ENCODE measurements at places on chromosomes 7 and 10.

DNA sequence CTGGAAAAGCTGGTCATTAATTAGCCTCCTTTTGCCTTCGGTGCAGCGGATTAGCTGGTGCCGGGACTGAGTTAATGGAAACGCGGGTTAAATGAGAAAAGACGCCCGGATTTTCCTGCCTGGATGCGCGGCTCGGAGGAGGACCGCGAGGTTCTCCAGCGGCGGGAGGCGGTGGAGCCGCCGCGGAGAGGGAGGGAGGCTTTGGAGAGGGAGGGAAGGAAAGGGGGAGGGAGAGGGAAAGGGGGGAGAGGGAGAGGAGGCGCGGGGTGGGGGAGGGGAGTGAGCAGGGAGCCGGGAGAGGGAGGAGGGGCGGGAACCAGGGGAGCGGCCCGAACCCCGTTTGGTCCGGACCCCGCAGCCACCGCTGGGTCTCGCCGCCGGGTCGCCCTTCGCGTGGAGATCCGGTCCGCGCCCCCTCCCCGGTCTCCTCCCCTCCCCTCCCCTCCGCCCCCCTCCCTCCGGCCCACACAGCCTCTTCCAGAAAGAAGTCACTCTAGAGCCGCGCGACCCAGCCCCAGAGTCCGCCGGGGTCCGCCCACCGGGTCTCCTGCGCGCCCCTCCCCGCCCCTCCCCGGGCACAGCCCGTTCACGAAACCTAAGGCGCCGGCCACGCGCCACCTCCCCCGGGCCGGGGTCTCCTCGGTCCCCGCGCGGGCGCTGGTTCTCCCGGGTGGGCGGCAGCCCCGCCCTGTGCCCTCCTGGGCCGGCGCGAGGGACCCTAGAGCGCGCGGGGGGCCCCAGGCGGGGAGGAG is 347.5 kb downstream of the DNAJB6 start:
- no peak for DNase-seq

- no peak for DNase-seq
Observed at GRCh38 chr7:16776053-16776452, 22.5 kb downstream of the TSPAN13 start.

DNA sequence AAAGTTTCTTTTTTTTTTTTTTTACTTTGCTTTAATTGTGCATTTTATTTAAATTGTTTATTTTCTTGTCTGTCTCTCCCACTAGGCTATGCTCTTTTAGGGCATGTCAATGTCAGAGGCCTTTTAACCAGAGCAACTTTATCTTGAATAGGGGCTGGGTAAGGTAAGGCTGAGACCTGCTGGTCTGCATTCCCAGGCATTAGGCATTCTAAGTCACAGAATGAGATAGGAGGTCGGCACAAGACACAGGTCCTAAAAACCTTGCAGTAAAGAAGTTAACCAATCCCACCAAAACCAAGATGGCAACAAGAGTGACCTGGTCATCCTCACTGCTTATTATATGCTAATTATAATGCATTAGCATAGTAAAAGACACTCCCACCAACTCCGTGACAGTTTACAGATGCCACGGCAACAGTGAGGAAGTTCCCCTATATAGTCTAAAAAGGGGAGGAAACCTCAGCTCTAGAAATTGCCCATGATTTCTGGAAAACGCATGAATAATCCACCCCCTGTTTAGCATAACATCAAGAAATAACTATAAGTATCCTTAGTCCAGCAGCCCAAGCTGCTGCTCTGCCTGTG is 47.0 kb upstream of the FRMD4A start:
- no peak for DNase-seq

GRCh38 chr7:49273897-49274296 is 349.6 kb downstream of the CDC14C start:
- no peak for DNase-seq

GRCh38 chr10:636016-636730 is 53.3 kb downstream of the DIP2C start:
- DNase-seq = no peak

GRCh38 chr7:2997014-2997413 is 46.7 kb downstream of the CARD11 start:
- DNase-seq = no peak

DNA sequence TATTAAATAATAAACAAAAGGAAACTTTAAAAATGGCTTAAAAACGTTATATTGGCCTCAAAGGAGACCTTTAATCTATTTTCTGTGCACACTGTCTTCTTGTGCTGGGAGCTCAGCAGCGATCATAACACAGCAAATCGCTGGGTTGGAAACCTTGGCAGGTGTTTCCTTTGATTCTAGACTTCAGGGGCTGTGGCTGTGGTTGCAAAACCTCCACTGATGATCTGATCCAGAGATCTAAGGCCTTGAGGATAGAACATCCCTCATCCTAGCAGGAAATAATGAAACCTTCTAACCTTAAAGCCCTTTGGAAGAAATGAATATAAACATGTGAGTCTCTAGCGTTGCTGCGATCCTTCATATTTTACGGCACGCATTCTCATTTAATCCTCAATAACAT is 29.8 kb downstream of the CDHR3 start:
- no peak for DNase-seq

DNA sequence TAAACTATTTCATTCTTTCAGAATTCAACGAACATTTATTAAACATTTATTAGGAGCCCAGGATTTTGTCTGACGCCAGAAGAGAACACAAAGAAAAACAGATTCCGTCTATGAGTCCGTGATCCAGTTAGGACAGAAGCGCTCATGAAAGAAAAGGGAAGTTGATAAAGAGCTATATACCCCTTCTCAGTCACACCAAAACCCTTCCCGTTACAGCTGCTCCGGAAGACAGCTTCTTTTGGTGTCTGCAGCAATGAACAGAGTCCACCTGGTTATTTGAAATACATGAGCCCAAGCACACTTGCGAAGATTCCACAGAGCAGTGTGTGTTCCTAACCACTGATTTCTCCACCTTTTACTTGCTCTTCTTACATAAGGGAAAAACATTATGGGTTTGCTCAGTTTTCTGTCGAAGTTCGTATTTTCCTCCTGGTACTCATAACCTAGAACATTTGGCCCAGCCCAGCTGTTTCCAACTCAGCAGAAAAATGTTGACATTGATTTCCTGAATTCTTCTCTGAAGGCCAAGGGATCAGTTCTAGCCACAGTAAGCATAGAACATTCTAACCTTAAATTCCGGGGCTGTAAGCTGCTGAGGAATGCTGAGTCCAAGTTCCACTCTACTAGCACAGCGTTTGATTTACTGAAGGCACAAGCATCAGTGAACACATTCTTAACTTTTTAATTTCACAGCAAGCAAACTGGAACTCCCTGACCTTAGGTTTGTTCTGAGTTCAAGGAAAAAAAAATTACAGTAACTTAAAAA is 206.5 kb downstream of the SORCS1 start:
- DNase-seq = peak; percentile 97

DNA sequence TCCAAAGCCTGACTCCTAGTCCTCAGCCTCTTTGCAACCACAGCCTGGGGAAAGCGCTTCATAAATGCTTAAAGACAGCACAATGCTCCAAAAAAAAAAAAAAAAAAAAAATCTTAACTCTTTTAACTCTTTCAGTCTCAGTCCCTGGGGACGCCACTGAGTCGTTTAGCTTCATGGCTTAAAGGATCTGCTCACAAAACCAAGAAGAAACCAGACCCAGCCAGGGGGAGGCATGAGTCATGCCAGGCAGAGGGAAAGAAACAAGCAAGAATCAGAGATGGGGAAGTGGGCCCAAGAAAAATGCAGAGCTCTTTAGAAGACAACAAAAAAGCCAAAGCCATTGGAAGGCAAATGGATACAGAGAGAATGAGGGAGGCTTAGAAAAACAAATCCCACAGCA is 32.5 kb upstream of the DOCK1 start:
- DNase-seq = no peak

DNA sequence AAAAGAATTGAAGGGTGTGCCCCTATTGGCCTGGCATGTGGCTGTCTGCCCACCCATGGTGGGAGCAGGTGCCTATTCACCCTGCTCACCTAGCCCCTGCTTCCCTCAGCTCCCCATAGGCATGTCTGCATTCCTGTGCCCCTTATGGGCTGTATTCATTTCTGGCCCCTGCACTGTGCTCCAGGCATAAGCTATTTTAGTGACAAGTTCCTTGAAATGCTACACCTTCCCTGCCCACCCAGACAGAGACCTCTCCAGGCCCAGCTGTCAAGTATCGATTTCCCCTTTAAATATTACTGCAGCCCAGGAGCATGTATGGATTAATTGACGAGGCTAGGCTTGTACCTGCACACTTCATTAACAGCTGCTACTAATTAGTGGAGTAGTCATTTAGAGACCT is 235.4 kb downstream of the RPS24 start:
- no peak for DNase-seq

- DNase-seq = no peak
Observed at GRCh38 chr7:5519515-5519928, 95.9 kb upstream of the TNRC18 start.

- DNase-seq = no peak
Observed at GRCh38 chr10:108629834-108630233, 1293.5 kb downstream of the XPNPEP1 start.

DNA sequence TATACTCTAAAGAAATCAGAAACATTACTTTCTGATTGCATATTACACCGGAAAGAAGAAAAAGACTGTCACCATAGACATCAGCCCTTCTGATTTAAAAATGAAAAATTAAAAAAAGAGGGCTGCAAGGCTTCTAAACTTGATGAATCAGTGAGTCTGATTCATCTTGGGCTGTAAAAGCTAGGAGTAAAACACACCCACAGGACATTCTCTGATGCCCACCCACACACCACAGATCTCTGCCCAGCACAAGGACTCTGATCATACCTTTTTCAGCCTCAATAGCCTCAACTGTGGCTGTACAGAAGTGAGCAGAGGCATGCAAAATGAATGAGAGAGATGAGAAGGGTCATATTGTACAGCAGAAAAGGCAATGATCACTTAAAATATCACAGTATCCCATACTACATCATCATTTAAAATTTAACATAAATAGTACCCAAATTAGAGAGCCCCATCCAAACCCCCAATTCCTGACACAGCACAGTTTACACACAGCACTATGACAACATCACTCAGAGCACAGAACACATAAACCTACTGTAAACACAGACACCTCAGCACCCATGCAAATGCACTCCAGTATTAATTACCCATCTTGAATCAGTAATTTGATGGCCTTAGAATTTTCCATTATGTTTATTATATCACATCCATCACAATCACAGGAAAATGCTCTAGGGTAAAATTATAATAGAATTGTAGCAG is 6.4 kb upstream of the MSS51 start:
- DNase-seq = no peak

- no peak for DNase-seq
Observed at GRCh38 chr7:155536451-155536850, 9.9 kb downstream of the CNPY1 start.

DNA sequence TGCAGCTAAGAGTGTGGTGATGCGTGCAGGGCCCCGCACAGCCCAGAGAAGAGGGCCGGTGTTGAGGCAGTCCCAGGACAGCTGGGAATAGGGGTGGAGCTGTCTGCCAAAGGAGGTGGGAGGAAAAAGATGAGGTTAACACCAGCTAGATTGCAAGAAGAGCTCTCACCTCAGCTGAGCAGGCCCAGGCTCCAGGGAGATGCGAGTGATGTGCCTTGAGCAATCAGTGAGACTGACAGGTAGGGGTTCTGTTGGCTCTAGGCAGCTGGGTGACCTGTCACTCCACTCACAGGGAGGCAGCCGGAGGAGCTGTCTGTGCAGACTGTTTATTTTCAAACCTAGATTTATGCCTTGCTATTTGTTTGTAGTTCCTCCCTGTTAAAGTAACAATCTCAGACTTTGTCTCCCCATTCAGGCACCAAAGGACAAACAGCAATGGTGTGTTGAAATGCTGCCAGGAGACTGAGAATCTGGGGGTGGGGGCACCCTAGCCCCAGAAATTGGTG is 205.1 kb upstream of the CXCL12 start:
- DNase-seq = no peak

DNA sequence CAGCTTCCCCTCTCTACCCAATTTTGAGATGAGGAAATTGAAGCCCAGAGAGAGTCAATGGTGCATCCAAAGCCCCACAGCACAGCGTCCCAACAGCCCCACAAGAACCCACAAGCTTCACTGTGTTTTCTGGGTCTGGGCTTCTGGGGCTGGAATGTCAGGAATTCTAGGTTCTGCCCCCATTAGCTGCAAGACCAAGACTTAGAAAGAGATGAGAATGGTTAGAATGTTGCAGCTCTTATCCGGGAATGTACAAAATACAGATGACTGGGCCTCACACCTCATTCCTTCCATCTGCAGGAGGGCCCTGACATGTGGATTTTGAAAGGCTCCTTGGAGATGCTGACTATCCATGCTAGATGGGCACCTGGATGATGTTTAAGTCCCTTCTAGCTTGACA is 6.0 kb upstream of the SGPL1 start:
- DNase-seq = no peak

DNA sequence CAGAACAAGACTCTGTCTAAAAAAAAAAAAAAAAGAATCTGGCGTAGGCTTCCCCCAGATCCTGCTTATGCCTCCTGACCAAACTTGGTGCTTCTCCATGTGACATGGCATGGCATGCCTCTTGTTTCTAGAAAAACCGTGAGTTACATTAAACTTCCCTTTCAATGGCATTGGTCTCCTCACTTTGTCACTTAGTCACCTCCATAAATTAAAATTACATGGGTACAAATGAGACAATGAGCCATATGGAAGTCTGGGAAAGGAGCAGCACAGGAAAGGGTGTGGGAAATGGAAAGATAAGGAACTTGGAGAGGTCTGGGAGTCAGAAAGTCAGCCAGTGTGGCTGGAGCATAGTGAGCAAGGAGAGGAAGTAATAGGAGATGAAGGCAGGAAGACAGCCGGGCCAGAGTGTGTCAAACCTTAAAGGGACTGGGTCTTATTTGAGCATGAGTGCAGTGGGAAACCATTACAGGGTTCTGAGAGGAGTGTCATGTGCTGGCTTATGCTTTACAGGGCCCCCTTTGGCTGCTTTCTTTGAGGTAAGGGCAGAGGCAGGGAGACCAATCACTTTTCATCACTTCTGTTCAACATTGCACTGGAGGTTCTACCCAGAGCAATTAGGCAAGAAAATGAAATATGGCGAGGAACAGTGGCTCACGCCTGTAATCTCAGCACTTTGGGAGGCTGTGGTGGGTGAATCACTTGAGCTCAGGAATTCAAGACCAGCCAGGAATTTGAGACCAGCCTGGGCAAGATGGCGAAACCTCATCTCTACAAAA is 21.3 kb upstream of the ZMIZ2 start:
- peak; percentile 83 for DNase-seq

- DNase-seq = no peak
Observed at GRCh38 chr10:113594652-113595051, 41.8 kb downstream of the HABP2 start.

DNA sequence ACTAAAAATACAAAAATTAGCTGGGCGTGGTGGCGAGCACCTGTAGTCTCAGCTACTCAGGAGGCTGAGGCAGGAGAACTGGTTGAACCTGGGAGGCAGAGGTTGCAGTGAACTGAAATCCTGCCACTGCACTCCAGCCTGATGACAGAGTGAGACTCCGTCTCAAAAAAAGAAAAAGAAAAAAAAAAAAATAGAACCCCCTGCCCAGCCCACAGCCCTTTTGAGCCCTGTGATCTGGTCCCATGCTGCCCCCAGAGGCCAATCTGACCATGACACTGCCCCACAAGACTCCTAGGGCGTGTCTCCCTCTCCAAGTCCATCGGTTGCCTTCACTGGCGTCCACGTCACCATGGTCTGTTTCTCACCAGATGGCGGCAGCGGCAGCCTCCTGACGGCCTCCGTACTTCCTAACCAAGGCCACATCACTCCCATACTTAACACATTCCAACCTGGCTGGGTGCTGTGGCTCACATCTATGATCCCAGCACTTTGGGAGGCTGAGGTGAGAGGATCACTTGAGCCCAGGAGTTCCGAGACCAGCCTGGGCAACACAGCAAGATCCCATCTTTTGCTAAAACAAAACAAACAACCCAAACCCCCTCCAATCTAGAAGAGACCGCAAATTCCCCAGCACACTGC is 18.0 kb downstream of the STX1A start:
- DNase-seq = peak; percentile 4

Measured in Kasumi-1 (cell line).